Activated CD4-positive, CD25-positive, alpha-beta regulatory T cell (primary cell): ENCODE measurements at places on chromosomes 6 and 20.

DNA sequence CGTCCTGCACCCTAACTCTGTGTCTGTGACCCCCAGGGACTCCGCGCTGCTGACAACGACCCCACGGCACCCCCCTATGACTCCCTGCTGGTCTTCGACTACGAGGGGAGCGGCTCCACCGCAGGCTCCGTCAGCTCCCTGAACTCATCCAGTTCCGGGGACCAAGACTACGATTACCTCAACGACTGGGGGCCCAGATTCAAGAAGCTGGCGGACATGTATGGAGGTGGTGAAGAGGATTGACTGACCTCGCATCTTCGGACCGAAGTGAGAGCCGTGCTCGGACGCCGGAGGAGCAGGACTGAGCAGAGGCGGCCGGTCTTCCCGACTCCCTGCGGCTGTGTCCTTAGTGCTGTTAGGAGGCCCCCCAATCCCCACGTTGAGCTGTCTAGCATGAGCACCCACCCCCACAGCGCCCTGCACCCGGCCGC lies 129.0 kb downstream of the TAF4 start:
- DNase-seq: no peak

- DNase-seq: no peak
Observed at GRCh38 chr6:153131037-153131981, at the start of gene RGS17. Gene RGS17 (minus strand): TSS chr6:153131282. CDS start chr6:153044018, 87,264 bp downstream.

GRCh38 chr6:158041370-158041769 lies 59.7 kb downstream of the SYNJ2 start:
- no peak for DNase-seq

DNA sequence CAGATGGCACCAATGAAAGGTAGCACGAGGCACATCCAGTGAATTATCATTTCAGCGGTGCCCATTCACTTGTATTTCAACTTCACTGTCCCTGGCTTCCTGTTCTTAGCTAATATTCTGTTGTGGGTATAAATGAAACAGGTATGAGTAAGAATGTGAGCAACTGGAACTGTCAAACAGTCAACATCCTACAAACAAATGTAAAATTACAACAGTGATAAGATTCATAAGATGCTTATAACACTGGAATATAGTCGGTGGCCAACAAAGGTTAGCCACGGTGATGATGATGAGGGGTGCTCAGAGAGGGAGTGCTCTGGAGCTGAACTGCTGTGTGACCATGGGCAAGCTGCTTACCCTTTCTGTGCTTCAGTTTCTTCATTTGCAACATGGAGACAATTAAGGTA lies 74.9 kb upstream of the TOX2 start:
- DNase-seq: no peak

GRCh38 chr6:160789263-160790027 lies 87.4 kb downstream of the PLG start:
- peak; percentile 1 for DNase-seq

DNA sequence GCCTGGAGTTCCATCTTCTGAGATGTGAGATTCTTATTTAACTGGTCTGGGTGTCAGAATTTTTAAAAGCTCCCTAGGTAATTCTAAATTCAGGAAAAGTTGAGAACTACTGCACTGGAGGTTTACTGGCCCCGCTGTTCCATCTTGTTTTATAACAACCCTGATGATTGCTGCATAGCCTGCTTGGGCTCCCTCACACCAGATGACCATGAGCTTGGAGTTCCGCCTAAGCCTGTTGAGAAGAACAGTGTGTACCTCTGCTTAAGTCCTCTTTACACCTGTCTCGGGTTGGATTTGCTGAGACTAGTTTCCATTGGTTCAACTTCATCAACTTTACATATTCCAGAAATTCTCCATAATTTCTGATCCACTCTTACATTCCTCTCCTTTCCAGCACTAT lies 77.9 kb downstream of the FKBP5 start:
- no peak for DNase-seq

GRCh38 chr6:41723530-41724227 lies 11.7 kb downstream of the TFEB start:
- DNase-seq: no peak

- DNase-seq: no peak
Observed at GRCh38 chr20:4932061-4932460, 69.2 kb downstream of the SLC23A2 start.

- DNase-seq: peak; percentile 33
Observed at GRCh38 chr20:63009988-63010769, 3.4 kb upstream of the BHLHE23 start.

GRCh38 chr6:155315516-155315871 lies 1.2 kb upstream of the TFB1M start:
- DNase-seq: no peak

- no peak for DNase-seq
Observed at GRCh38 chr6:163291622-163292021, 122.9 kb upstream of the QKI start.

DNA sequence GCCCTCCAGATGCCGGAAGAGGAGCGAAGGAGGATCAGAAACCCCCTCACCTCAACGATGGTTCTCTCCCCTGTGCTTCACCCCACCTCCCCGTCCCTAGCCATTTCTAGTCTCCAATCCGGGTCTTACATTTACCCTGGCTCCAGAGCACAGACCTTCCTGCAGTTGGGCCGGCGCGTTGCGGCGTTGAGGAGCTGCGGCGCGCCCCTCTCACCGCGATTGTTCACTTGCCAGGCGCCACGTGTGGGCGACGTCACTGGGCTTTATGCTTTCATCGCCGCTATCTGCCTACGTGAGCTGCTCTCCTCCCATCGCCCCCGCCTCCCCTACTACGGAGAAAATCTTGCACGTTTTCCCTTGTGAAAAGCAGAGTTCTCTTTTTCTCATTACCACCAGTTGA lies at the start of gene CRISP2:
TSS of gene CRISP2 (minus strand) at position 198 of the 400 bp plus-strand sequence. CDS start 4,347 bp downstream, outside the sequence.
- no peak for DNase-seq

GRCh38 chr20:11320033-11320432 lies 597.7 kb upstream of the BTBD3 start:
- no peak for DNase-seq

DNA sequence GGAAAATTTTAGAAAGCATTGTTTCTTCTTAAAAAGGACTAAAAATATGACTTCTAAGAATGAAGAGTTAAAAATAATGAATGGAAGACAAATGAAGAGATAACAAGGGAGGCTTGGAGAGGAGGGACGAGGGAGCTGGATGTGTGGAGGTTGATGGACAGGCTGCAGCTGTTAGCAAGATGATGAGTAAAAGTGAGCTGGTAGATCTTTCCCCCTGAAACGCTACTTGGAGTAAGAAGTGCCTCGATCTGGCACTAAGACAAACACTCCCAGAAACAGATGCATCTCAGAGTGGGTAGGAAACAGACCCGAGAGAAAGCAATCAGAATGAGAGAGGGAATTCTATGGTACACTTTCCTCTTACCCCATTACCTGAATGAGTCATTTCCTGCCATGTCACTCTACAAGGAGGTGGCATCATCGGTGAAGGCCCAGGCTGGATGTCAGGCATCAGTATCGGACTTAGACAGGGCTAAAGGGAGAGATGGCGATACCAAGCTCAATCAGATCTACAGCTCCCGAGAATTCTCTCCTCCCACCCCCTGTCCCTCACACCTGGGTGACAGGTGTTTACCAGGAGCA lies 154.1 kb upstream of the BMP2 start:
- no peak for DNase-seq

DNA sequence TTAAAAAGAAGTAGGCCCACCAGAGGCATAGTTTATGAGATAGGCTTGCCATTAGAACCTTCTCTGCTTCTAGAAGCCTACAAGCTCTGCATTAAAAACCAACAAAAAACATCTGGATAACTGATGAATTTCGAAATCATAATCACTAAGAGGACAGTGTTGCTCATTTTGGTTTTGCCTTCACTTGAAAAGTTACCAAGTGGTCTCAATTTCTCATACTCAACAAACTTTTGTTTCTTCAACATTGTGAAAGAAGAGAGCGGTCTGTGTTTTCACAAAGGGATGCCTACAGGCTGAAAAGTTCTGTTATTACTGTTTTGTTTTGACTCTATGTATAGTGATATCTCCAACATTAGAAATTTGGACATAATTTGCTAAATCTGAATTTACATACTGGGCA lies 98.9 kb downstream of the PDSS2 start:
- DNase-seq: no peak

DNA sequence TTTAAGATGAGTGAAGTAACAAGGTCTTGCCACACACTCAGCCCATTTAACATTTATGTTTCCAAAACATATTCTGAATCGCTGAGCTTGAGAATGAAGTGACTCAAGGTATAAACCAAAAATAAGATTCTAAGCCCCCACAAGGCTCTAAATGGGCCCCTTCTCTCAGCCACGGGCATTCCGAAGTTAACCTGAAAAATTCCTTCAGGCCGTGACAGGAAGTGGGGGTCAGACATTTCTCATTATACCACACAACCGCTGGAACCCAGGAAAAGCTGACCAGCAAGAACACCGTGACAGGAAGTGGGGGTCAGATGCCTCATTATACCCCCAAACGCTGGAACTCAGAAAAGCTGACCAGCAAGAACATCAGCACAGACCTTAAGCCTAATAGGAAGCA lies 247.9 kb downstream of the ERMARD start:
- no peak for DNase-seq

GRCh38 chr6:47207261-47207660 lies 102.4 kb downstream of the TNFRSF21 start:
- no peak for DNase-seq

GRCh38 chr6:117440706-117441525 lies 15.2 kb upstream of the ROS1 start:
- DNase-seq: no peak

- DNase-seq: no peak
Observed at GRCh38 chr20:21901470-21902275, 196.2 kb downstream of the PAX1 start.

GRCh38 chr20:6416371-6416770 lies 293.5 kb upstream of the FERMT1 start:
- DNase-seq: no peak

GRCh38 chr6:36753671-36754405 lies 56.2 kb downstream of the RAB44 start:
- DNase-seq: no peak

DNA sequence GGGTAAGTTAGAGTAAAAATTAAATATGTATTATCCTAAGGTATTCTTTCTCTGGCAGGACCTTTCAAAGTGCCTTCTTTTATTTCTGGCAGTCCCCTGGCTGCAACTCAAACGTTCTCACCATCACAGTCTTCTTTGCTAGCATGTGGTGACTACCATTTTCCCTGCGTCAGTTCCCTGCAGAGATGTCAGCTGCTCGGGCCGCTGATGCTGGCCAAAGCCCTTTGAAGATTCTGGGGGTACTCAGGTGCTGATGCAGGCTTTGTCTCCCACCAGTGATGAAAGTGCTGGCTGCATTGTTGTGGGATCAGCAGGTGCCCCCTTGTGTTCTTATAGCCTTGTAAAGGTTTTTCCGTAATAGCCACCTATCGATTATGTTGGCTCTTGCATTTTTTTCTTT lies 140.1 kb downstream of the BTBD3 start:
- DNase-seq: no peak

DNA sequence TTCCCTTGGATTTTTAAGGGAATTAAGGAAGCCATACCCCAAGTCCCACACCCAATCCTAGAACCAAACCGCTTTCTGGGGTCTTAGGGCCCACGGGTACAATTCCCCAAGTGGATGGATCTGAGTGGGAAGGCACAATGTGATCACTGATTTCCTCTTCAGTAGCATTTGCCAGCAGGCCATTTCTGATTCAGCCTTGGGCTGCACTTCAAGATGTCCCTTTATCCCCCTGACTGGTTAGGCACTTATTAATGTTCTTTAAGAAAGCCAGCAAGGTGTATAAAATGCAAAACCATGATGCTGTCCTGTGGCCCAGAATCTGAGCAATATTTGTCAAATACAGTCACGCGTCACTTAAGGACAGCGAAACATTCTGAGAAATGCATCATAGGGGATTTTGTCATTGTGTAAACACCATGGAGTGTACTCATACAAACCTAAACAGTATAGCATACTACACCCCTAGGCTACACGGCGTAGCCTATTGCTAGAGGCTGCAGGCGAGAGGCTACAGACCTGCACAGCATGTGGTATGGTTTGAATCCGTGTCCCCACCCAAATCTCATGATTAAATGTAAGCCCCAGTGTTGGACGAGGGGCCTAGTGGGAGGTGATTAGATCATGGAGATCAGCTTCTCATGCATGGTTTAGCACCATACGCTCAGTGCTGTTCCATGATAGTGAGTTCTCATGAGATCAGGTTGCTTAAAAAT lies 234.2 kb downstream of the NRN1 start:
- DNase-seq: no peak

GRCh38 chr6:136226027-136226673 lies 24.0 kb downstream of the MTFR2 start:
- no peak for DNase-seq

DNA sequence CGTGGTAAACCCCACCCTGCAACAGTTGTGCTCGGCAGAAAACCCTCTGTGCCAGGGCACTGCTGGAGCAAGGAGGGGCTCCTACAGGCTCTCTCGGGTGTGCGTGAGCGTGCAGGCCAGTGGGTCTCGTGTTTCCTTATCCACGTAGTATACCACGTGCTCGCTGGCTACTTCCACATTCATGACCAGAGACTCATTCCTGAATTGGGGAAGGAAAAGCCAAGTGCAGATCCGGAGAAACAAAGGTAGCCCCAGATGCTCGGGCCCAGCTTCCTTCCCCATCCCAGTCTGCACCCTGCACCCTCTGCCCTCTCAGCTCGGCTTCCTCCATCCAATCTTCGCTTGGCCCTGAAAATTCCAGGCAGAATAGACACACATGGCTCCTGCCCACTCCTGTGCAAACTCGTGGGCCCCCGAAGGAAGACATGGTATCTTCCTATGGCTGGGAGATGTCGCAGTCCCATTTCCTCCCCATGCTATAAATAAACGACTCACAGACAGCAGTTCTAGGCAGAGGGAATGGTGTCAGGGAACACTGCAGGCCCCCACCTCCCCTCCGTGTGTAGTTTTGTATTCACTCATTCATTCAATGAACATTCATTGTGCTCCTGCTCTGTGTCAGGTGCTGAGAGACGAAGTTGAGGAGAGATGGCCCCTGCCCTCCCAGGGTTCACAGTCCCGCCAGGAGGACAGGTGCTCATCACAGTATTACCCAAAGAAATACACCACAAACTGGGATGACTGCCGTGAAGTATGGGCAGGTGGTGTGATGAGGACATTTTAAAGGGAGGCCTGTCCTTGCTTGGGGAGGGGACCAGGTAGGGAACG lies 29.6 kb downstream of the NPEPL1 start:
- DNase-seq: no peak

GRCh38 chr20:61050336-61050890 lies 201.6 kb upstream of the CDH4 start:
- no peak for DNase-seq

- no peak for DNase-seq
Observed at GRCh38 chr20:61538943-61539265, 286.8 kb downstream of the CDH4 start.
